Sigmoid colon (tissue), 7 donors: ENCODE measurements at places on chromosomes 1 and 21.

GRCh38 chr1:37596182-37596667 lies 488 bp upstream of the GNL2 start:
- peaks cover 14% of the 10 kb centered on the region for H3K4me1 ChIP-seq
- peak overlapping the region; percentile 83 for H3K27ac ChIP-seq
- no peak for DNase-seq
- H3K27me3 ChIP-seq = no peaks in the 10 kb centered on the region

DNA sequence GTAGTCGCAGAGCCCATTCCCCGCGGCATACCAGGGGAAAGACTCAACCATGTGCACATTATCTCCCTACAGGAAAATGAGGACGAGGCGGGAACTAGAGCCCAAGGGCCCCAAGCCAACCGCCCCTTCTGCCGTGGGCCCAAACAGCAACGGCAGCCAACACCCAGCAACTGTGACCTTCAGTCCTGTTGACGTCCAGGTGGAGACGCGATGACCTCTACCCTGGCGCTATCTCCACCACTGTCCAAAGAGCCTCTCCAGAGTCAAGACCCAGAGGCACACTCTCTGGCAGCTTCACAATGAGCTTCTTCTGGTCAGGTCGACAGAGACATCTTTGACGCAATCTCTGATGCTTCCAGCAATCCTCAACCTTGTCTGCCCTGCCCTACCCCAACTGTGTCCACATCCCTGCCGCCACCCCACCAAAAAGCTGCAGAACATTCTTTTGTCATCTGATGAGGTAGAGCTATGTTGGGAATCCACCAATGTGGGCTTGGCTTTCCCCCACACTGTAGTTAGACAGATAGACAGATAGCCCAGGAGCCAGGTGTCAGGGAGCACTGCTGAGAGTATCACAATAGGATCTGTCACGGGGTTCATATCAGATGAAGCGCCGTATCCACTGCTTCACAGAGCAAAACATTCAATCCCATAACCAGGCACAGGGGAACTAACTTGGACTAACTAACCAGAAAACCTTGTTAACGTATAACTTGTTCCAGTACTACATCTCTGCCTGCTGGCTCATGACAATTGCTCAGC lies 37.4 kb upstream of the SRRM1 start:
- H3K4me1 ChIP-seq = no peaks in the 10 kb centered on the region
- no peaks in the 10 kb centered on the region for H3K36me3 ChIP-seq
- H3K27ac ChIP-seq = no peak overlapping the region
- no peak overlapping the region for H3K4me3 ChIP-seq

- H3K36me3 ChIP-seq = no peaks in the 10 kb centered on the region
- no peaks in the 10 kb centered on the region for H3K27me3 ChIP-seq
- H3K27ac ChIP-seq = no peak overlapping the region
- no peak overlapping the region for H3K4me3 ChIP-seq
Observed at GRCh38 chr21:42379426-42380215, 13.3 kb upstream of the TFF1 start.

- no peak overlapping the region for H3K4me3 ChIP-seq
- no peak for DNase-seq
- no peaks in the 10 kb centered on the region for H3K27me3 ChIP-seq
- no peaks in the 10 kb centered on the region for H3K36me3 ChIP-seq
- no peak overlapping the region for H3K27ac ChIP-seq
Observed at GRCh38 chr1:30840904-30841598, 67.5 kb downstream of the SDC3 start.

DNA sequence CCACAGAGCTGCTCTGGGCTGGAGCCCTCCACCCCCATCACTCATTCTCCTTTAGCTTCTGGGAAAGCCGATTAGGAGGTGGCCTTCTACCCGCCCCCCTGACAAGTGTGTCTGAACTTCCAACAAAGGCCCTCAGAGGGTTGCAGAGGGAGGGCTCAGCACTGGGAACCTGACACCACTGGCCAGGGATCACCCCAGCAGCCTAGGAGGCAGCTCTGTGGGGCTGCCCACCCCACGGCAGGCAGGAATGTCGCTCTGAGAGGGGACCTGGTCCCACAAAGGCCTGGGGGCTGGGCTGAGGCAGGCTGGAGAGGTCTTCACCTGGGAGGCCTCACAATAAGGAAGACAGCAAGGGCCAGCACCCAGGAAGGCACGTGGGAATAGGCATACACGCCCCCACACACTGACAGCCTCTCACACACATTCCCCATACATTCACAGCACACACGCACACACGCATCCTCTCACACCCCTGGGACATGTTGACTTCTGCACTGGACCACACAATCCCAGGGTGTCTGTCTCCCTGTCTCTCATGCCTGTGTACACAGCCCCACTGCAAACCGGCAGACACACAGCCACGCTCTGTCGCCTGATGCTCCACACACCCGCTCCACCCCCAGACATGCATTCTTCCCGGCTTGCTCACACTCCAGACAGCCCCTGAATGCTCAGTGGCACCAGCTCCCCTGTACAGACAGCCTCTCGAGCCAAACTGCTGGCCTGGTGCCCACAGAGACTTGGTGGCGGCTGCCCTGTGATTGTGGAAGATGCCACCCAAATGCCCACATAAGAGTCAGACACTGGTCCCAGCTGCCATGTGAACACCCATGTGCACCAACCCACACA lies 30.7 kb downstream of the DMBX1 start:
- H3K27ac ChIP-seq = no peak overlapping the region
- no peaks in the 10 kb centered on the region for H3K4me1 ChIP-seq
- H3K4me3 ChIP-seq = no peak overlapping the region
- peaks cover 6% of the 10 kb centered on the region for H3K27me3 ChIP-seq
- DNase-seq = no peak

DNA sequence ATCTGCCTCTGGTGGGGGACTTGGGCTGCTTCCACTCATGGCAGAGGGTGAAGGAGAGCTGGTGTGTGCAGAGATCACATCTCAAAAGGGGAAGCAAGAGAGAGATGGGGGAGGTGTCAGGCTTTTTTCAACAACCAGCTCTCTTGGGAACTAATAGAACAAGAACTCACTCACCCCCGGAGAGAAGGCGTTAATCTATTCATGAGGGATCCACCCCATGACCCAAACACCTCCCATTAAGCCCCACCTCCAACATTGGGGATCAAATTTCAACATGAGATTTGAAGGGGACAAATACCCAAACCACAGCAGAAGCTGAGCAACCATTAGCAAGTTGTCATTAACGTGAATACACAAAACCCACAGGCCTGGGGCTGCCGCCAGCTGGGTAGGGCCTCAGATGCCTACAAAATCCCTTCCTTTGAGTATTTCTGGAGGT lies 12.0 kb upstream of the VWA5B1 start:
- H3K4me3 ChIP-seq = no peak overlapping the region
- no peak for DNase-seq
- no peak overlapping the region for H3K27ac ChIP-seq
- H3K4me1 ChIP-seq = no peaks in the 10 kb centered on the region
- H3K27me3 ChIP-seq = no peaks in the 10 kb centered on the region

DNA sequence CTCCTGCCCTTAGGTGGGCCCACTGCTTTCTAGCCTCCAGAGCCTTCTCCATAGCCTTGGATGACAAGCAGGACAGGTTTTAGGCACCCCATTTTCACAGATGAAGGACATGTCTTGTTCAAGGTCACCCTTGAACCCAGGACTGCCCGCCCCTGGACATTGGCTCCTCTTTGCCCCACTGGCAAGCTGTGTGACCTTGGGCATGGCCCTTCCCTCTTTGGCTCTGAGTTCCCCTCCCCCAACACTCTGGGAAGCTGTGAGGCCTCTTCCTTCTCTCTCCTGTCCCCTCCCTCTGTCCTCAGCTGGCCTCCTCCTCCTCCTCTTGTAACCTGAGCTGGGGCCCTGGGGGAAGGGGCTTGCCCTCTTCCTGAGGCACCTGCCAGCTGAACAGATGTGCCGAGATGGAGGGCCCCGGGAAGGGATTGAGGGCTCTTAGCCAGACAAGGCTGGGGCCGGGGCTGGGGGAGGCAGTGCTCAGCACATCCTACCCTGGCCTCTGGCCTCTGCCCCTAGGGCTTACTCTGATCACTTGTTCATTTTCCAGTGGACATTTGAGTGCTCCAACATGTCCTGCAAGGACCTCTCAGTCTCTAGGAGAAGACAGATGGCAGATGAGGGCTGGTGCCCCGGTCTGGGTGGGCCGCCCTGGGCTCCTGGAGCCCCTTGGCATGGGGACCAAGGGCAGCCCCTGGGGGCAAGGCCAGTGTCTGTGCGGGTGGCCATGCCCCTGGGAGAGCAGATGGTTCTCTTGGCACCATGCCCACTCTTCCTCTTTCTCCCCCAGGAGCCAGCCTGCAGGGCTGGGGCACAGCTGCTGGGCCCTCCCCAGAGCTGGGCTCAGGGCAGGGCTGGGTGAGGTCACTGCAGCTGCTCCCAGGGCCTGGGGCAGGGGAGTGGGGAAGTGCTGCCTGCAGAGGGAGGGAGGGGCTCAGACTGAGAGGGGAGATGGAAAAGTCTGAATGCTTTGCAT lies 10.7 kb downstream of the FOXO6 start:
- no peak for DNase-seq
- H3K4me3 ChIP-seq = no peak overlapping the region
- peaks cover 18% of the 10 kb centered on the region for H3K4me1 ChIP-seq

- no peaks in the 10 kb centered on the region for H3K36me3 ChIP-seq
- H3K4me1 ChIP-seq = no peaks in the 10 kb centered on the region
- no peak for DNase-seq
- no peak overlapping the region for H3K4me3 ChIP-seq
- H3K27ac ChIP-seq = no peak overlapping the region
Observed at GRCh38 chr1:209302779-209303568, 280.5 kb upstream of the CAMK1G start.

DNA sequence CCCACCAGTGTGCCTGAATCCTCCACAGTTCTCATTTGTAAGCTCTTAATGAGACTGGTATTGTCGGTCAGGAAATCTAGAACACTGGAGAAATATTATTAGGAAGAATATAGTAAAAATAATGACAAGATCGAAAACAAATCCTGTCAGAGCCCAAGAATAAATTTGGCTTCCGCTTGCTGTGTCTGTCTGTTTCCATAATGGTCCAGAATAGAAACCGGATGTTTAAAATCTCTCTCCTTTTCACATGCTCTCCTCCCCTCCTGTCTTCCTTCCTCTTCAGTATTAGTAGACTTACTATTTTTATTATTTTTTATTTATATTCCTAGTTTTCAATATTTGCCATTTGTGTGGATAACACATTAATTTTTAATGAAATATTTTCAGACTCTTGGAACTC lies 187.7 kb downstream of the SDCCAG8 start:
- H3K27ac ChIP-seq = no peak overlapping the region
- H3K4me3 ChIP-seq = no peak overlapping the region
- H3K36me3 ChIP-seq = no peaks in the 10 kb centered on the region
- H3K27me3 ChIP-seq = no peaks in the 10 kb centered on the region

- peaks cover 14% of the 10 kb centered on the region for H3K4me1 ChIP-seq
- no peak overlapping the region for H3K27ac ChIP-seq
- DNase-seq = no peak
- no peak overlapping the region for H3K4me3 ChIP-seq
Observed at GRCh38 chr1:10799726-10800125, 3.3 kb upstream of the CASZ1 start.

DNA sequence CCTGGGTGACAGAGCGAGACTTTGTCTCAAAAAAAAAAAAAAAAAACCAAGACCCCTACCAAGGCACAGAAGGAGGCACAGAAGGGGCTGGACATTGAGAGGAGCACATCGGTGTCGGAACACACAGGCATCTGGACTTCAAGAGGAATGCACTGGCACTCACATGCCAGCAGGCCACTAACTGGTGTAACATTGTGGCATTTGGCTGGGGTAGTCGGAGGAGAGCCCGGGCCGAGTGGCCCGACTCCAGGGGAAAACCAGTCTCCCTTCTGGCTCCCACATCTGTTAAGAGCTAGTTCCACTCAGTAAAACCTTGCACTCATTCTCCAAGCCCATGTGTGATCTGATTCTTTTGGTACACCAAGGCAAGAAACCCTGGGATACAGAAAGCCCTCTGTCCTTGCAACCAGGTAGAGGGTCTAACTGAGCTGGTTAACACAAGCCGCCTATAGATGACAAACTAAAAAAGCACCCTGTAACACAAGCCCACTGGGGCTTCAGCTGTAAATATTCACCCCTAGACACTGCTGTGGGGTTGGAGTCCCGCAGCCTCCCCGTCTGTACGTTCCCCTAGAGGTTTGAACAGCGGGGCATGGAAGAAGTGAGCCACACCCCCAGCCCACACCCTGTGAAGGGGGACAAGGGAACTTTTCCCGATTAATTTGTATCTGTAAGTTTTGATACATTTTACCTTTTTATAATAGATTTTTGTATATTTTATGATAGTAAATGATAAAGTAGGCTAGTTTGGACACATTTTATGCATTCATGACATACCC lies 17.2 kb upstream of the AKIRIN1 start:
- no peaks in the 10 kb centered on the region for H3K36me3 ChIP-seq
- no peaks in the 10 kb centered on the region for H3K27me3 ChIP-seq
- no peaks in the 10 kb centered on the region for H3K4me1 ChIP-seq
- H3K27ac ChIP-seq = no peak overlapping the region
- DNase-seq = no peak
- H3K4me3 ChIP-seq = no peak overlapping the region

GRCh38 chr1:47696404-47696736 lies 258.5 kb downstream of the FOXD2 start:
- DNase-seq = no peak
- no peak overlapping the region for H3K27ac ChIP-seq
- H3K4me1 ChIP-seq = no peaks in the 10 kb centered on the region
- H3K4me3 ChIP-seq = no peak overlapping the region

DNA sequence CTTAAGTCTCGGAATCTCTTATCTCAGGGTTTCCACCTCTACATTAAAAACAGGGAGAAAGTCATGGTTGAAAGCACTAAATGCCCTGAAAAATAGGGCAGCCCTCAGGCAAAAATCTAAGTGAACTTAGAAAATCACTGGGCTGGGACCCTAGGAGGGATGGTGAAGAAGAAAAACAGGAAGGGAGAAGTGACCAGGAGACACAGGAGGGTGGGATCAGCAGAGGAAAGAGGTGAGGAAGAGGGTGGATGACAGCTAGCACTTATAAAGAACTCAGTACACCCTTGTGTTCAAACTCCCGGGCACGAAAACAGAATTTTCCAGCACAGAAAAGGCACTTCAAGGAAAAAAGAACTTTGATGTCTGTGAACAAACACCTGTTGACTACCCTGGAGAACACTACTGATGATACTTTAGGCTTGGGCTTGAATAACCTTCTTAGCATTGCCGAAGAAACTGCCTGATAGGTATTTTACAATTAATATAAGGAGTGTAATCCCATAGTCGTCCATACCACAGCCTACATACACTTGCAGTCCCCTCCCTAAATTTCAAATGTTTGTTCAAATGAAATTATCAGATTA lies 2.0 kb downstream of the CHML start:
- H3K27me3 ChIP-seq = no peaks in the 10 kb centered on the region
- DNase-seq = no peak
- H3K27ac ChIP-seq = no peak overlapping the region
- no peaks in the 10 kb centered on the region for H3K36me3 ChIP-seq
